ENCODE measurements at places on chromosomes 12 and 14.

GRCh38 chr14:93712838-93713724, 75.2 kb downstream of the PRIMA1 start:
- DNase-seq = peak; percentile 40

DNA sequence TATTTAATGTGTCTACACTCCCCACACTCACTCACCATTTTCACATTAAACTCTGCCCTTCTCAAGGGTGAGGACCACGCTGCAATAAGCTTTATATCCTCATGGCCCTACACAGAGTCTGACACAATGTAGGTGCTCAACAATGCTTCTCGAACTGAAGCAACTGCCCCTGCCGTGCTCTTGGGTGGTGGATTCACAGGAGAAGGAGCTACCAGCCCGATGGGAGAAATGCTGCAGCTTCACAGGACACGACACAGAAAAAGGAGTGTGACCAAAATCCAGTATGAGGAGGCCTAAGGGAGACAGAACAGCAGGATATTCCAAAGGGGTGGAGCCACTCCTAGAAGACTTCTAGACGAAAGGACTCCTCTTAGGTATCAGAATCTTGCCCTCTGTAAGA, 6.5 kb upstream of the KRT3 start:
- DNase-seq = no peak

- no peak for DNase-seq
These were observed 94.7 kb downstream of the DDX51 start for GRCh38 chr12:132049442-132049841.

DNA sequence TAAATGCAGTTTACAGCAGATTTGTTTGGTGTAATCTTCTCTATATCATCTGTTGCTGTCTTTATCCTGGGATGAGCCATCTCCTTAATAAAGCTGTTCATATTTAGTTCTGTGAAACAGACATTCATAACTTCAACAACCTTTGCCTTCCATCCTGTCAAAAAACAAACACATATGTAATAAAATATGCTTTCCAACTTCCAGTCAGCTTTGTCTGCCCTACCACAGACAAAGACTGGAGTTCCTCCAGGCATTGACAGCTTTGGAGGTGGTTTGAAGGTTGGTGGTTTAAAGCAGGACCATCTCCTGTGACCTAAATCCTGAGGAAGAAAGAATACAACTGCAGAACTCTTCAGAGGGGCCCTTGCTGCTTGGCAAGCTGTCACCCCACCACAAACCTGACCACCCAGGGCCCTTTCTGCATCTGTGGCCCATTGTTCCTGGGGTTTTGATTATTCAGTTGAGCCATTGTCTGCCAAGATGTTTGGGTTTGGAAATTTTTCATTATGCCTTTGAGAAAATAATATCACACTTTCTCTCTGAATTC, 28.2 kb upstream of the PTGR2 start:
- no peak for DNase-seq

- peak; percentile 69 for DNase-seq
These were observed 1.6 kb downstream of the ZFP36L1 start for GRCh38 chr14:68791078-68791901.

DNA sequence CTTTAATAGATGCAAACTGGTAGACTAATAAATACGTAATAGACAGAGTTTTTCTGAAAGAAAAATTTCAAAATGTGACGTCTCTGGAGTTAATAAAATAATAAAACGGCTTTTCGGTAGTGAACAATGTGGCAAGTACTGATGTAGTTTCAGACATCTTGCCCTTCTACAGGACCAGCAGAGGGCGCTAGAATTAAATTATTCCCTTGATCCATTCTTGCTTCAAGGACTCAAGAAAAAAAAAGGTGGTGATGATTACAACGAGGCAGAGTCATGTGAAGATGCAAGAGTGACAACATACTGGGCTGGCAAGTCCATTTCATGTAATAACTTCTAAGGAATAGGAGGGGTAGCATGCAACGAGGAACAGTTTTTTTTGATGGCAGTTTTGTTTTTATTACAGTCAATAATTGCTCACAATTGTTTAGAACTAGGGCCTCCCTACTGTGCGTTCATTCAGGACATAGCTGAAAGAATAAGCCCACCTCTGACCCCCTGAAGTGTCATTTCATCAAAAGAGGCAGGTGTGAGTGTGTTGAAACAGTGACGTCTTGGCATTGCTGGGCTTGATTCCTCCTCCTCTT, 101.0 kb upstream of the GZMB start:
- peak; percentile 71 for DNase-seq

DNA sequence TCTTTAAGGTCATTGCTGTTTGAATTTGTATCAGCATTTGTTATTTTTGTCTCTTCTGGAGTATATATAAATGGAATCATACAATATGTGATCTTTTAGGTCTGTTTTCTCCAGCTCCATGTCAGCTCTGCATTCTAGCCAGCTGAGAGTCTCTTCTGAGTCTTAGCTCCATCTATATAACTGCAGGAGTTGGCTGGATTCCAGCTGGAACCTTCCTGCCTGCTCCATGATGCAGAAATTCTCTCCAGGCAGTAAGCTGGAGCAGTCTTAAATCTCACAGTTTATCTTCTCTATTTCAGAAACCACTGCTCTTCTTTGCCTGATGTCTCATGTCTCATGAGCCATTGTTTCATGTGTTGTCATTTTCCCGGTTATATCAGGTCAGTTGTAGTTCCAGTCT, 827.6 kb downstream of the NRXN3 start:
- no peak for DNase-seq

- DNase-seq = no peak
These were observed 46.4 kb downstream of the STXBP6 start for GRCh38 chr14:25003537-25003936.

DNA sequence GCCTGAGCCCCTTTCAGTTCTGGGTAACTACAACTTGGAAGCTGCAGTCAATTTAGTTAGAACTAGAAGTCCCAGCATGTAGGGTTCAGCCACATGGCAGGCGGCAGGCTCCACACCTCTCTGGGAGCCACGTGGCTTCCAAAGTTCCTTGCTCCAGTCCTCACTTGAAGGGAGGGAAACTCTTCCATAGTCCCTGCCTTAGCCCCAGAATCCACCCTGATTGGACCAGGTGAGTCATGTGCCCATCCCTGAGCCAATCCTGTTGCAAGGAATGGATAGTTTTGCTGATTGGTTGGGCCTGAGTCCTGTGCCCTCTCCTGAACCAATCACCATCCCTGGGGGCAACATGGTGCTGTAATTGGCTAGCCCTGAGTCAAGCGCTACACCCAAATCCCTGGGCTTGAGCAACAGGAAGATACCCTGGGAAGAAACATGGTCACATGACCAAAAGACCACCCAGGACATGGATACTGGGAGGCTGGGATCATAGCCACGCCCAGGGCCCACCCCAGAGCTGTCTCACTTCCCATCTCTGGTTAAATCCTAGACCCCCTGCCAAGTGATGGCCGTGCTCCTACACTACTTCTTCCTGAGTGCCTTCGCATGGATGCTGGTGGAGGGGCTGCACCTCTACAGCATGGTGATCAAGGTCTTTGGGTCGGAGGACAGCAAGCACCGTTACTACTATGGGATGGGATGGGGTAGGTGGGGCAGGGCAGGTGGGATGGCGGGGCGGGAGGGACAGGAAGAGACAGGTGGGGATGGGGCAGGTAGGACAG, 154.7 kb downstream of the ADGRD1 start:
- DNase-seq = no peak

DNA sequence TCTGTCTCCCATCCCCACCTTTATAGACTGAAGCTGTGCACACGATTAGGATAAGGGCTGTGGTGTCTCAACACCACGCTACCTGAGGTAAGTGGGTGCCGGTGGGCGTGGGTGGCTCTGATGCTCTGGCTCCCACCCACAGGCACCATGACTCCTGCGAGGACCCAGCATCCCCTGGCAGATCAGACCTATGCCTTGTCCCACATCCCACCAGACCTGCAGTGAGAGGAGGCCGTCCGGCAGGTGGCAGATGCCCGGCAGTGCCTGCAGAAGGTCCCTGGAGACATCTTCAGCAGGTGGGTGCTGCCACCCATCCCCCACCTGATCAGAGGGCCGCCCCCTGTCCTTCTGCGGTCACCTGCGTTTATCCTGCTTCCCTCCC, 104.4 kb upstream of the PRB2 start:
- no peak for DNase-seq

GRCh38 chr12:1073652-1074051, 82.6 kb downstream of the ERC1 start:
- no peak for DNase-seq

DNA sequence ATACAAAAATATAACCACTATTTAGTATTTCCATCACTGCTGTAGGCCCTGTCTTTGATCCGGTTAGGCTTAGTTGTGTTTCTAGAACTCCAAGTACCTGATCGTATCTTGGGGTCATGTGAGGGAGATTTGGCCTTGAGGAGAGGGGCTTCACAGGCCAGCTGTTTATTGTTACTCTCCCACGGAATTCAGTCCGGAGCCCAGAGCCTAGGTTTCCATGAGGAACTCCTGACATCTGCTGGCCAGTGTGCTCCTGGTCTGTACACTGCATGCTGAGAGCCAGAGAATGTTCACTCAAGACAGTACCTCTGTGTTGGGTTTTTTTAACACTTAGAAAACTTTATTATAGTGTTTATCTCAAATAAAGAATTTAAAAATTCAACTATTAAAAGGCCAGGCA, 341.0 kb upstream of the TMEM132C start:
- DNase-seq = peak; percentile 86

DNA sequence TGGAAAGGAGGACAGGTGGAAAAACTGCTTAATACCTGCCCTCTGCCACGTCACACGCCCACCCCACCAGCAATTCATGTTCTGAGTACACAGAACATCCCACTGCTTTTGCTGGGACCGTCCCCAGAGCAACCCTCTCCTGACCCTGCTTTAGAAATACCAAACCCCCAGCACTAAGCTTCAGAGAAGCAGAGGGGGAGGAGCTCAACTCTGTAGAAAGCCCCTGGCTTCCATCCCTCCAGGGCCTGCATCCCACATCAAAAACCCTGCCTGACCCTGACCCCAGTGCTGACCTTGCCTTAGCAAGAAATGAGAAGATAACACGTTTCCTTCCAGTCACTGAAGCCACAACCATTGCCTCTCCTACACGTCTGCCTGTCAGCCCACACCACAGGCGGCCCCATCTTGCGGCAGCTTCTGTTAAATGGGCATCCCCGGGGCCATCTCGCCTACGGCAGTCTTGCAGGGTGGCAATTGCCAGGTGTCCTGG, 19.7 kb downstream of the VDR start:
- no peak for DNase-seq

DNA sequence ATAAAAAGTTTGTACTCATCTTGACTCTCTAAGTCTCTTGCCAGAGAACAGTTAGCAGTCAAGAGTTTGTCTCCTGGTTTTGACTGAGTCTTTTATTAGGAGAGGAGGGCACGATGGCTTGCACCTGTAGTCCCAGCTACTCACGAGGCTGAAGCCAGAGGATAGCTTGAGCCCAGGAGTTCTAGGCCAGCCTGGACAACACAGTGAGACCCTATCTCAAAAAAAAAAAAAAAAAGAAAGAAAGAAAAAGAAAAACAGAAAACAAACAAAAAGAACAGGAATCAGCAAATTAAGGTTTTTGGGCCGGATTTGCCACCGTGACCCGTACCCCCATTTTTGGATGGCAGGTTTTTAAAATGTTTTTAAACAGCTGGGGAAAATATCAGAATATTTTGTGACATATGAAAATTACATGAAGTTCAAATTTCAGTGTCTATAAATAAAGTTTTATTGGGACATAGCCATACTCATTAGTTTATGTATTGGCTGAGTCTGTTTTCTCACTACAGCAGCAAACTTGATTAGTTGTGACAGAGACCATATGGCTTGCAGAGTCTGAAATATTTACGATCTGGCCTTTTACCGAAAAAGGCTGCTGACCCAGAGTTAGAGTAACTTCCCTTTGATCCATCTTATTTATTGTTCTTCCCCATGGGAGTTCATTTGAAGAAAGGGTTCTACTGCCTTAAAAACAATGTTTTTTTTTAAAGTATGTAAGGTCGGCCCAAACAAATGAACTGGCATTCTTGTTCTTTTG, 31.2 kb downstream of the VEZT start:
- no peak for DNase-seq

GRCh38 chr12:117334855-117335587, 26.4 kb downstream of the NOS1 start:
- DNase-seq = no peak

DNA sequence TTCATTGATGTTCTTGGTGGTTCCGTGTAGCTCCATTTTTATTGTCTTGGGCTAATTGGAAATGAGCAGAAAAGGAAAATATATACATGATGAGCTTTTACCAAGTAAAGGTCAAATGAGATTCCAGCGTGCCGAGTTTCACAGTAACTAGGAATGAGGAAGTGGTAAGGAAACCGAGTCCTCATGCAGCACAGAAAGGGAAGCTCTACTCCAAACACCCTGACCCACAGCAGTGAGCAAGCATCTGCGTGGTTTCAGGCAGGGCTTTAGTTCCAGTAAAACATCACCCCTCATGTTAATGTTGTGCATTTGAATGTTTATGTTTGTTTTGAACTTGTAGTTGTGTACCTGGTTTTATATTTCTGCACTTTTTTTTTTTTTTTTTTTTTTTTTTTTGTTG, 208.0 kb downstream of the SLC41A2 start:
- DNase-seq = peak; percentile 10

DNA sequence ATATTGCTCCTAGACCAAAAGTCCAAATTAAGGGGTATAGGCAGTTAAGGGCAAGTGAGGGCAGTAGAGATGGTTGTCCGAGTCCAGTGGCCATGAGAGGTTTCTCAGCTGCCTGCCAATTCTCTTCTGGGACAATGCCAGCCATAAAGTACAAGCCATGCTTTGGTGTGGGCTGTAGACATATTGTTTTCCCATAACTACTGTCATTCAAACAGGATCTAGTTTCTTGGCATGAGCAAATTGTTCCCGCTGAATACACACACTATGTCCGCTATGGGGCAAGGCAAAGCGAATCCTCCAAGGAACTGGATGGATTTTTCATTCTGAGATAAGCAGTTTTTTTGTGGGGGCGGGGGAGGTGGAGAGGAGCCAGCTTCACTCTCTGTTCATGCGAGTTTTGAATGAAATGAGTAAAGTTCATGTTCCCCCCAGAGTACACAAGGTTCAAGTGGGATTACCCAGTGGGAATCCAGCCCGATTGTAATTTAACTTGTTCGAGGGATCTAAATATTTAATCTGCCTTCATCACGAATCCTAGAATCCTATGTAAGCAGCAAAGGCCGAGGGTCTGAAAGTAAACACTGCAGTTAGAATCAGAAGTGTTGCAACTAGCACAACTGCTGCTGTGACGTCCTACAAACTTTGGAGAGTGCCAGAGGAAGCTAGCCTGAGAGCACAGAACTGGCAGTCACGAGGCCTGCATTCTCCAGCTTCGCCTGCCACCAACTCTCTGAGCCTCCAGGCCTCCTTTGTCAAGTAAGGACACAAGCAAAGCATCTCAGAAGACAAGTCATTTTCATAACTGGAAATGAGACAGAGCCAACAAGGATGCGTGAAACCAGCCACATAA, 137.0 kb downstream of the CRADD start:
- DNase-seq = no peak

GRCh38 chr12:85018098-85018497, 18.0 kb downstream of the TSPAN19 start:
- no peak for DNase-seq

DNA sequence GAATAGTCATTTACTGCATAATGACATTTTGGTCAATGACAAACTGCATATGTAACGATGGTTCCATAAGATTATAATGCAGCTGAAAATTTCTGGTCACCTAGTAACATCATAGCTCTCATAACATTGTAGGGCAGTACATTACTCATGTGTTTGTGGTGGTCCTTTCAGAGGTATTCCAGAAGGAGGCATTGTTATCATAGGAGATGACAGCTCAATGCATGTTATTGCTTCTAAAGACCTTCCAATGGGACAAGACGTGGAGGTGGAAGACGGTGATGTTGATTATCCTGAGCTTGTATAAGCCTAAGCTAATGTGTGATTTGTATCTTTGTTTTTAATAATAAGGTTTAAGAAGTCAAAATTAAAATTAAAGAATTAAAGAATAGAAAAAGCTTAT, 43.8 kb upstream of the TSPAN11 start:
- no peak for DNase-seq
